ENCODE measurements at places on chromosomes 16 and 17.

DNA sequence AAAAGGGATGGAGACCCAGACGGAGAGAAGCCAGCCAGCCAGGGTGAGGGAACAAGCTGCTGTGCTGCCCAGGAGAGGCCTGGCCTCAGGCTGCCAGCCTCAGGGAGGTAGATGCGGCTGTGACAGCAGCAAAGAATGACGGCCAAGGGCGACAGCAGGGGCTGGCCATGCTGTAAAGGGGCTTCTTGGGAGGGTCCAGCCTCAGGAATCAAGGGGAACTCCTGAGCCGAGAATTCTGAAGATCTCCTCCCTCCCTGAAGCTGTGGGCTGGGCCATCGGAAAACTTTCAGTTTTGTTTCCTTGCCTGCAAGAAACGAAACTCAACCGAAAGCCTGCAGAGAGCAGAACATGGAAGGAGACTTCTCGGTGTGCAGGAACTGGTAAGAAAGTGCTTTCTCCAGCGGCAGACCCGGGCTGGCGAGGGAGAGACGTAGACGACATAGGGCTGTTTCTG is at the start of gene XAF1:
TSS of gene XAF1 (plus strand) at position 316 of the 454 bp plus-strand sequence. CDS start at position 349, 33 bp downstream.
- peak; percentile 38 for DNase-seq

DNA sequence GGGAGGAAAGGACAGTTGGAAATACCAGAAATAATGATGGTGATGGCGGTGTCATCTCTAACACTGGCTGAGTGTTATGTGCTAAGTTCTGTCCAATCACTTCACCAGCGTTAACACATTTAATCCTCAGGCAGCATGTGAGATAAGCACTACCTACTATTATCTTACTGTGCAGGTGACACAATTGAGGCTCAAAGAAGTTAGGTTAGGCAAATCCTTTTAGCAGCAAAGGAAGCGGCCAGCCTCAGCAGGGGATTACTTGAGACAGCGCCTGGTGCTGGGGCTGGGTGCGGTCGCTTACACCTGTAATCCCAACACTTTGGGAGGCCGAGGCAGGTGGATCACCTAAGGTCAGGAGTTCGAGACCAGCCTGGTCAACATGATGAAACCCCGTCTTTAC is 18.7 kb upstream of the DHX8 start:
- no peak for DNase-seq

DNA sequence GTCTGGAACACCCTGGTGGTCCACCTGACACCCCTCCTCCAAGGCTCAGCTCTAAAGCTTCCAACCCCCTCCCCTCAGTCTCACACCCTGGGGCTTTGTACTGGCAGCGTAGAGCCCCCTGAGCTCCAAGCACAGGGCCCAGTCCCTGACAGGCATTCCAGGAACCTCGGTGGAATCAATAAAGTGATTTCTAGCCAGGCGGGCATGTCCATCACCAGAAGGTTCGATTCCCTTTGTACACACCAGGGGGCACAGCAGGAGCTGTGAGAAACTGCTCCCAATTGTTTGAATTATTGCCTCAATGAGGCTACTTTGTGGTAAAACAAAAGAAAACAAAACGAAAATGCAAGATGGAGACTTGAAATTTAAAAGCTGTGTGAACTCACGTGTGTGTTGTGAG is 51.8 kb downstream of the SMPD3 start:
- DNase-seq = peak; percentile 57

DNA sequence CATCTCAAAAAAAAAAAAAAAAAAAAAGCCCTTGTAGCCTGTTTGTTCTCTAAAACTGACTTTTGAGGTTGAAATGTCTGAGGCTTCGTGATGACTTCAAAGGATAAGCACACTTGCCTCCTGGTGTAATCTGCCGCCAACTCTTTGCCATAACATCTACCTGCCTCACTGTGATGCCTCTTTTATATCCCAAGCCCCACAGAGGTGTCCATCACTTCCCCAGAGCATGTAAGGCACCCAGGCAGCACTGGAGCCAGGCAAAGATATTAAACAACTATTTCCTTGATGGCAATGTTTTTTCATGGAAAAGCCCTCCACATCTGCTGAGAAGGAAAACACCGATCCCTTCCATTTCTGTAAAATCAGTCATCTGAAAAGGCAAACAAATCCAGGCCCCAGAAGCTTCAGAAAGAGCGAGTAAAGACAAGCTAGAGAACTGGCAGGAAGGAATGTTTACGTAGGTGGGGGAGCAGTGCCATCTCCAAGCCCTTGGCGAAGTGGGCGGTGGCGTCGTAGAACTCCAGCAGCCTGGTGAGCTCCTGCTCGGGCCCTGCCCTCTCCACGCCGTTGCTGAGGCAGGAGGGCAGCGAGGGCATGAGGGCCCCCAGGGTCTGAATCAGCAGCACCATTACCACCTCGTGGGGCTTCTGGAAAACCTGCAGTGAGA is 28.6 kb downstream of the COG7 start:
- DNase-seq = no peak

GRCh38 chr17:66995944-66996343 is 31.4 kb downstream of the CACNG4 start:
- no peak for DNase-seq

DNA sequence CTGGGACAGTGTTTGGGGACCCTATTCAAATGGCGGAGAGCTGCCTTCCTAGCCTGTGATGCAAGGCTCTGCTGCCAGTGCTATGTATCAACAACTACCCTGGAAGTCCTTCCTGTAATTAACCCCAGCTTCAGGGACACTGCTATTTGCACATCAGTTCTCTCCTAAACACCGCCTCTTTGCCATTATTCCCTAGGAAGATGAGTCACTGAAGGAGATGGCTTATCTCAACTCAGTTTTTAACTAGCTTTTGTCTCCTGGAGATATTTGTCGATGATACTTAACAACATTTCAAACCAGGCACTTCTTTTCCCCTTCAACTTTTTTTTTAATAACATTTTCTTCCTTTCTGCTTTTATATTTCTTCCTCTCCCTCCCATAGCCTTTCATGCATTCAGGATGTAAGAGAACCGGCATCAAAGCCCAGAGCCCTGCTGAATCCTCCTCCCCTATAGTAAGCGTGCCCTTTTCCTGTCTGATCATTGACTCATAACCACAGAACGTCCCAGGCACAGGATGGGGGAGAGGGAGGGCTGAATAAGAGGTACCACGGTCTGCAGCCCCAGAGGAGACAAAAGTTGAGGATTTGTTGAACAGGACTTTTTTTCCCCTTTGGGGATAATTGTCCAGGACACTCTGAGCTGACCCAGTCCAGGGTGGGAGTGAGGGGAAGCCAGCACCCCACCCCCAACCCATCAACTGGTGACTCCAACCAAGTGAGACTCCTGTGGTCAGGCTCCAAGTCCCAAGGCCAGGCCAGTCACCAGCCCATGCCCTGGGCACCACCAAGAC is 387.8 kb upstream of the SALL1 start:
- DNase-seq = no peak

DNA sequence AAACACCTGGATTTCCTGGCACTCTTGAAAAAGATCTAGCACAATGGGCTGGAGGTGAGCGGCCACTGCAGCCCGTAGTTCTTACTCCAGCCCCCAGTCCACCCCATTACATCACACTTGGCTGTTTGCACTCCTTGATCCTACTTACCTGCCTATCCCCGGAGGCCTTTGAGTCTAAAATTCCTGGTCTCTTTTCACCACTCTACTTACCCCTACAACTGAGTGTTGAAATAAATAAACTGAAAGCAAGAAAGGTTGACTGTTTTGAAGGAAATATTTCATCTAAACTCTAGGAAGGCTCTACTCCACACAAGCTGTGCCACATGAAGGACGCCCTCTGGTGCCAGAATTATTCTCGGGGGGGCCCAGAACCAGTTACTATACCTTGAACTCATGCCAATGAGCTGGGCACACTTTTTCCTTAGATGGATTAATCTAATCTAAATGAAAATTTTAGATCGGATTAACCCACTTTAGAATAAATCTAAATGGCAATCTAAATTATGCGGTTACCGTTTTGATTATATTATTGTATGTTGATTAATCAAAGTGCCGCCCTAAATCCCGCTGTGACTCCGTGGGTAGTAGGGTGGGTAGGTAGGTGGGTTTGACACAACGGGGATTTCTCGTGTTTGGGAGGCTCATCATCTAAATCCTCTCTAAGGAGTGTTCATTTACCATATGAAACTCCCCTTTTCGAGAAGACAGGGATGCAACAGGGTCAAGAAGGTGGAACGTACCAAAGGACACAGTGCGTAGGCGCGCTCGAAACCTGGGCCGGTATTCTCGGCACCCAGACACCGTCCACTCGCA is 651 bp upstream of the EIF1 start:
- peak; percentile 65 for DNase-seq

DNA sequence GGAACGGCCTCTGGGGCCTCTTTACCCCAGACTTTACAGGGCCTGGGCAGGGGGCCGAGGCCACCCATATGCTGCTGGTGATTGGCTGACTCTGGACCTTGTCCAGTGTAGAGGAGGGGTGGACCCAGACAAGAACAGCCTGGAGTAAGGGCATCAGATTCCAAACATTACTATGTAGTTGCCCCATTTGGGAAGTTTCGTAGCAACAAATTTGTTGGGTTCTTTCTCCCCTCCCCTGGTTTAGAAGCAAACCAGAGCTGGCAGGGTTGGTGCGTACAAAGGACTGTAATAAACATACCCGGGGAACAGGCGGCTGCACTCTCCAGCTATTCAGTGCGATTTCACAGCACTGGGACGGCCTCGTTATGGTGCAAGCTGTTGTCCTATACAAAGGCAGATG is 145.5 kb downstream of the NTN1 start:
- no peak for DNase-seq

DNA sequence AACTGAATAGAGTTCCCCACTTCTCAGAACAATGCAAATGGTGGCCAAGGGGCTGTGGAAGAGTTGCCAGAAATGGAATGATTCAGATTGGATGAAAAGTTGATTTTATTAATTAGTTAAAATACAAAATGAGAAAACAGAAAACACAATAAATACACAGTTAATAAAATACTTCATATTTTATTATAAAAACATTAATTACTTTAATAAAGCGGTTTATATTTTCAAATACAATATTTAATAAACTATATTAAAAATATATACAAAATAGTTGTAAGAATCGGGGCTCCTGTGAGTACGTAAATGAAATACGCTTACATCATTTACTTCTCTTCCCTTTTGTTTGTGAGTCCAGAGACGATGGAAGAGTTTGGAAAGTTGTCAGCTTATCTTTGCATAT is 507.6 kb downstream of the WWOX start:
- no peak for DNase-seq

DNA sequence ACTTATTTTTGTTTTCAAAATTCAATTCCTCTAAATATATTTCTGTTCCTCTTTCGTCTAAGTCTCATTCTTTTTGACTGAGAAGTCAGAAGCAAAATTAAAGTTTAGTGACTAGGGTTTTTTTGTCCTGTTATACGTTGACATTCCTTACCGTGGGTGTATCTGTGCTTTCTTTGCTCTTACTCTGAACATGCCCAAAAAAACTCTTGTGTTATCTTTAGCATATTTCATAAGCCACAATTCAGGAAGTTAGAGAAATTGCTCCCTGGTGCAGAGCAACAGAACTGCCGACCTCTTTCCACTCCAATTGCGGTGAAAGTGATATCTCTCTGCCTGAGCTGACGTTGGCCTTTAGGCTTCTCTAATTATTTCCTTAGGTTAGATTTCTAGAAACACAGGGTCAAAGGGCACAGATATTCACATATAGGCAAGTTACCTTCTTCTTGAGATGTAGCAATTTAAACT is 65.7 kb downstream of the CENPV start:
- DNase-seq = no peak

Measured in activated naive CD4-positive, alpha-beta T cell treated with anti-CD3 and anti-CD28 coated beads, Interleukin-2, amount 50 U/mL, for 16 hours (primary cell).